ENCODE measurements at places on chromosomes 11 and 22.
A peak's percentile ranks its signal among the peaks of the same experiment; 100 is the strongest.

GRCh38 chr11:66509131-66509561, 1.3 kb upstream of the BBS1 start:
- no peak for DNase-seq

GRCh38 chr11:87604350-87604749, 566.6 kb downstream of the TMEM135 start:
- no peak for DNase-seq

DNA sequence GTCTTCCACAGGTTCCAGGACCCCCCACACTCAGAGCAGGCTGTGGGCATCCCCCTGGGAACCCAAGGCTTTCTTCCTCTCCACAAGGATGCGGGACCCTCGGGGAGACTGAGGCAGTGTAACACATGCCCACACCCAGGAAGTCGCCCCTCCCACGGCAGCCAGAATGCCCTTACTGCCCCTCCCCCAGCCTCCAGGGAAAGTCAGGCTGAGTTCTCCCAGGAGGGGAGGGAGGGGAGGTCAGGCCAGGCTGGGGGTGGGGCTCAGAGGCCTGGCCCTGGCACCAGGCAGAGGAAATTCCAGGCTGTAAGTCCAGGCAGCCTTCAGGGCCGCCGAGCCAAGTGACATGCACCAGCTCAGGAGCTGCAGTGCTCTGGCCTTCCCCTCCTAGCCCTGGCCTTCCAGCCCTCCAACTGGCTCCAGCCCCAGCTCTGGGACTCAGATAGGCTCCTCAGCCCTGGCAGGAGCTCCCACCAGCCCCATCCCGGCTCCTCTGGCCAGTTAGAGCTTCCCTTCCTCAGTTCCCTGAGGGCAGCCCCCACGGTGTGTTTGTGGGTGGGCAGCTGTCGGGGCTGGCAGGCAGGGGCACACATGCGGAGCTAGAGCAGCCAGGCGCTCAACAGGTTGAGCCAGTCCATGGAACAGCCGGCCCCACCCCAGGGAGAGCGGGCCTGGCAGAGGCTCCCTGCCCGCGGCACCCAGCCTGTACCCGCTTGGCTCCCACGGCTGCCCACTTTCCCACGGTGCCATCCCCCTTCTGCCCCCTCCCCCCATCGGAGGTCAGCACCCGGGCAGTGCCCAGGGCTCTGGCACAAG, 3.6 kb downstream of the BCL9L start:
- DNase-seq, result no peak

- no peak for DNase-seq
These were observed 144.1 kb downstream of the NOX4 start for GRCh38 chr11:89347071-89347470.

- no peak for DNase-seq
These were observed 19.1 kb downstream of the TNRC6B start for GRCh38 chr22:40196628-40197360.

DNA sequence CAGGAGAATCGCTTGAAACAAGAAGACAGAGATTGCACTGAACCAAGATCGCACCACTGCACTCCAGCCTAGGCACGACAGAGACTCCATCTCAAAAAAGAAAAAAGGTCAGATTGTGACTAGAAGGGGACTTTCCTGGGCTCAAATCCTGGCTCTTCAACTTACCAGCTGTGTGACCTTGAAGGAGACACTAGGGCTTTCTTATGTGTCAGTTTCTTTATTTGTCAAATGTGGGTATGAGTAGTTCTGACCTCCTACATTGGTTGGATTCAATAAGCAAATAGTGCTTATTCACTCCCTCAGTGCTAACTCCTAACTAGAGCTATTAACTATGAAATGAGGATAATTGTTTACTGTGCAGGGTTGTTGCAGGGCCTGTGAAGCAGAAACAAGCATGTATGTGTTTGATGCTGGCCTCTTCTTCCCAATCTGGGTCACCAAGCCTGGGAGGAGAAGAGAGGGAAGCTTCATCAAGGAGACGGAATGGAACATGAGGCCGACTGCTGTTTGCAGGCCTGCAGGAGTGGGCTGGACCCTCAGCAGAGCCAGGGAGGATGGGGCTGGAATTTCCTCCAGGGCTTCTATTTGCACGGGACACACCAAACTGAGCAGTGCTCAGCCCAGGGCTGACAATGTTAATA, 22.5 kb downstream of the RHOD start:
- no peak for DNase-seq

GRCh38 chr11:96257972-96258934, 84.7 kb downstream of the MAML2 start:
- DNase-seq, result no peak

GRCh38 chr22:46008836-46009596, 32.1 kb upstream of the WNT7B start:
- DNase-seq, result no peak

- DNase-seq, result no peak
These were observed 14.2 kb downstream of the IFT27 start for GRCh38 chr22:36761553-36762240.

- DNase-seq, result no peak
These were observed 18.8 kb downstream of the QSER1 start for GRCh38 chr11:32911413-32911812.

DNA sequence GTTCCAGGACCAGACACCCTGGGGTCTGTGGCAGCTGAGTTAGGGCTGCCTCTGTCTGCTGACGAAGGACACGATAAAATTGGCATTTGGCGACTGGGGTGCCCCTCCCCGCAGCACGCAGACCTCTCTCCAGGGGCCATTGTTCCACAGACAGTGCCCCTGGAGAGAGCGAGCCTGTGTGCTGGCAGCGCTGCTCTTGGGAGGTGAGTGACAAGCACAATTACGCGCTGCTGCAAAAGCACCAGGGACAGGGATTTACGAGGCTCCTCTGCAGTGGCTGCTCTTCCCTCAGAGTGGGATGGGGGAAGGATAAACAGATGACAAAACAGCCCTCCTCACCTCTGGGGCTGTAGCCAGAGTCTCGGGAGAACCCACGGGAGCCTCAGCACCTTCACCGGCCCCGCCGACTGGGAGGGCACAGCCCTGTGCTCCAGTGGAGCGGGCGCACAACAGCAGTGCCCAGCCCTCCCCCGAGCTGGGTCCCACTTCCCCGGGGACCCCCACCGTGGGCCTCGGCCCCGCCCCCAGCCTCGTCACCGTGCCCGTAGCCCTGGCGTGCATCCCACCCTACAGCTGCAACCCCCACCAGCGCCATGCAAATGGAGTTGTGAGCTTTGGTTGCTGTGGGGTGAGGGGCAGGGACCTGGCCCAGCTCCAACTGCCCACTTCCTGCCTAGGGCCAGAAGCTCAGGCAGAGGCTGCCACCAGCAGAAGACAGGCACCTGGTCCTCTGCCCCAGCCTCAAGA, 19.6 kb downstream of the CHID1 start:
- no peak for DNase-seq

GRCh38 chr11:68441466-68442230, 18.9 kb upstream of the PPP6R3 start:
- DNase-seq, result no peak

GRCh38 chr11:10856689-10857458, 979 bp downstream of the ZBED5 start:
- no peak for DNase-seq

GRCh38 chr11:125102025-125102424, 9.4 kb downstream of the TMEM218 start:
- DNase-seq, result no peak

DNA sequence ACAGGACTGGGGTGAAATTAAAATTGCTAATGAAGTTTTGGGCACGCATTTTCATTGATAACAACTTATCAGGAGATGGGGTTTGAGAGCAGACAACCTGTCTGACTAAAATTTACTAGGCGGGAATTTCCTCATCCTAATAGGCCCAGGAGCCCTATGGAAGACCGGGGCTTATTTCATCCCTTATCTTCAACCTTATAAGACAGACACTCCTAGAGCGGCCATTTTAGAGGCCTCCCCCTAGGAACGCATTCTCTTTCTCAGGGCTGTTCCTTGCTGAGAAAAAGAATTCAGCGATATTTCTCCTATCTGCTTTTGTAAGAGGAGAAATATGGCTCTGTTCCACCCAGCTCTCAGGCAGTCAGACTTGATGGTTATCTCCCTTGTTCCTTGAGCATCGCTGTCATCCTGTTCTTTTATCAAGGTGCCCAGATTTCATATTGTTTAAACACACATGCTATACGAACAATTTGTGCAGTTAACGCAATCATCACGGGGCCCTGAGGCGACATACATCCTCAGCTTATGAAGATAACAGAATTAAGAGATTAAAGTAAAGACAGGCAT, 39.3 kb upstream of the ZC3H12C start:
- DNase-seq, result no peak

DNA sequence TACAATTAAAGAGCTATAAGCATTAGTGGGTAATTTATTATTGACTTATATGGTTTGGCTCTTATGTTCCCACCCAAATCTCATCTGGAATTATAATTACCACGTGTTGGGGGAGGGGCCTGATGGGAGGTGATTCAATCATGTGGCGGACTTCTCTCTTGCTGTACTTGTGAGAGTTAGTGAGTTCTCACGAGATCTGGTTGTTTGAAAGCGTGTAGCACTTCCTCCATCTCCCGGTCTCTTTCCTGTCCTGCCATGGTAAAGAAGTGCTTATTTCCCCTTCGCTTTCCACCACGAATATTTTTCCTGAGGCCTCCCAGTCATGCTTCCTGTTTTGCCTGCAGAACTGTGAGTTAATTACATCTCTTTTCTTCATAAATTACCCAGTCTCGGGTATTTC, 28.1 kb upstream of the CHORDC1 start:
- DNase-seq, result no peak

DNA sequence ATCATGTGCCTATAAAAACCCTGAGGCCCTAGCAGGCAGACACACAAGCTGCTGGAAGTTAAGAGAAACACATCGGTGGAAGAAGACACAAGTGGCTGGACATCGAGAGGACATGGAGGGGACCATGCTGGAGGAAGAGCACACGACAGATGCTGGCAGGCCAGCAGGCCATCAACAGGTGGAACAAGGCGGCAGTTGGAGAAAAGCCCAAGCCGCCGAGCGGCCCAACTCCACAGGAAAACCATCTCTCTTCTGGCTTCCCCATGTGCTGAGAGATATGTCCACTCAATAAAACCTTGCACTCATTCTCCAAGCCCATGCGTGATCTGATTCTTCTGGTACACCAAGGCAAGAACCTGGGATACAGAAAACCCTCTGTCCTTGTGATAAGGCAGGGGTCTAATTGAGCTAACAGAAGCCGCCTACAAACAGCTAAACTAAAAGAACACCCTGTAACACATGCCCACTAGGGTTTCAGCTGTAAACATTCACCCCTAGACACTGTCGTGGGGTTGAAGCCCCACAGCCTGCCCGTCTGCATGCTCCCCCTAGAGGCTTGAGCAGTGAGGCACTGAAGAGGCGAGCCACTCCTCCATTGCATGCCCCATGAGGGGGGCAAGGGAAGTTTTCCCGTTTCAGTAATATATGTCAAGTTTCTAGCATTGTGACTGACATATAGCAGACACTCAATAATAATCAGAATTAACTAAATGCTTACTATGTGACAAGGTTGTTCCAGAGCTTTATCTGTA, 39.0 kb upstream of the MMP20 start:
- DNase-seq, result peak; percentile 13

DNA sequence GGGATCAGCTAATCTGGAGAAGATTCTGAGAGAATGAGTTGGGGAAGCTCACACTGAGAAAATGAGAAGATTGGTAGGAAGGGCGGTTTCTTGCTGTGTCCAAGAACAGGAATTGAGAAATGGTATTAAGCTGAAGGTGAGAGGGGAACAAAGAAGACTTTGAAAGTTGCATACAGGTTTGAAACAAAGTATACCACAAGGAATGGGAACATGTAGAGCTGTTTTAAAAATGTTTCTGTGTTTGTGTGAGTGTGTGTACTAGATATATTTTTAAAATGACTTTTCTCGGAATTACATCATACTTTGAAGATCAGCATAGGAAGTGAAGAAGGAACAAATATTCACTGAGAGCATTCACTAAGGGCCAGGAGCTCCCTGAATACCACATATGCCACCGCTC, 24.4 kb upstream of the IZUMO1R start:
- no peak for DNase-seq

DNA sequence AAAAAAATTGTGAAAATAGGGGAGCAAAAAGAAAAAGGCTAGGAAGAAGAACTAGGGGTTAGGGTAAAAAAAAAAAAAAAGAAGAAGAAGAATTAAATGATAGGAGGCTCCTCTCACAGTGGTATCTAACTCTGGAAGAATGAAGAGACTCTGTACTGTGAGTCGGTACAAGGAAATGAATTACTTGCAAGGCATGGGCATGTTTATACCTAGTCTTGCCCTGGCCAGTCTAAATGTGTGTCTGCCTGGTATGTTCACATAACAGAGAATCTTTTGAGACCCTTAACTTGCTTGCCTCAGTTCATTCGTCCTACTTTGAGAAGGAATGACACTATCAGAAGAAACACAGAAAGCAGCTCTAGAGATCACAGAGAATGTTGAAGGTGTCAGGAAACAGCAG, 159.6 kb downstream of the SWAP70 start:
- no peak for DNase-seq

- no peak for DNase-seq
These were observed 288.5 kb downstream of the KIRREL3 start for GRCh38 chr11:126711977-126712625.

DNA sequence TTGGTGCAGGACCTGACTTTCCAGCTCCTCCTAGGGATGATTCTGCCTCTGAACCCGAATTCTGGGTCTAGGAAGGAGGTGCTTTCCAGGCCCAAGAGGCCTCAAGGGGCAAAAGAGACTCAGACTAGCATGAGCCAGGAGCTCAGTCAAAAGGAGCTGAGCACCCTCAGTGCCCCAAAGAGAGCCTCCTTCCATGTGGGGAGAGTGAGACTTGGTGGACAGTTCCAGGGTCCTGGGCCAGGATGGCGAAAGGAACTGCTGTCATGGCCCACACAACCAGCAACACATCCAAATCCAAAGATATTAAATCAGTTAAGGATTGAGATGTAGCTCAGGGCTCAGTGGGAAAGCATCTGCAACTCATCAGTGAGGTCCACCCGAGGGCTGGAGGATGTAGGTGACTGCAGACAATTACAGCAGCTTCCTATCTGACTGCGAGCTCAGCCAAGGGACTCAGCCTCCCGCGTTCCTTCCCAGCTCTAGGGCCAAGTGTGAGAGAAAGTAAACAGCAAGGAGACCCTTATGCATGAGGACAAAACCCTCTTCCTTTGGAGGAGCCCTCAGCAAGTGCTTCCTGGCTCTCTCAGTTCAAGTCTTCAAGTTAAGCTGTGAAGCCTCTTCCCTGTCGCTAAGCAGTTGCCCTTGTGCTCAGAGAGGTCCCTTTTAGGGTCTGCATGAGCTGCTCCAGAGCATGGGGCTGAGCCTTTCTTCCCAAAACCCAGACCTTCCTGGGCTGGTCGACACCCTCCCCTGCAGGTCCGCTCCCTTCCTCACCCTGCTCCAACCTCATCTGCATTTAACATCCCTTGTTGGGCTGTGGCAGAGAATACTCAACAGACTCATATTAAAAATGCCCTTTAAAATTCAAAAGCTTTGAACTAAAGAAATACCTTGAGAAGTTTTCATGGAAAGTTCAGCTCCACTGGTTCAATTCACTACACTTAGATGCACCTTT, 35.8 kb downstream of the C11orf58 start:
- DNase-seq, result no peak

- DNase-seq, result no peak
These were observed 4.7 kb upstream of the MSANTD2 start for GRCh38 chr11:124804884-124805283.

GRCh38 chr11:117814204-117814765, 10.3 kb downstream of the FXYD2 start:
- no peak for DNase-seq

All from HCT116 (cell line).